ENCODE measurements at places on chromosomes 1 and 21.

DNA sequence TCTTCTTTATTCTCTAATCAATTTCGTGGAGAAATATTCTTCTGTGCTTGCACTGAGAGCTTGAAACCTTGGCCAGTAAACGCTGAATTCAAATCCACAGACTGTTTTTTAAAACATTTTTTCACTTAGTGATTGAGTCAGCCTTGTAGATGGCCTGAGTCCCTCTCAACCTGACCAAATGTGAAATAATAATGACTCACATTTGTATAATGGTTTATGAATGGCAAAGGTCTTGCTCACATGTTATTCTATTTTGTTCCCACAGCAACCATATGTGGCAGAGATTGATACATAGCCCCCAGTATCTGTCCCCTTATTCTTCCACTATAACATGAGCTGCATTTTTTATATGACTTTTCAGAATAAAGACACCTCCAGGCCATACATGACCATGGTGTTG, 47.8 kb upstream of the CCDC190 start:
- no peak for DNase-seq
- H3K27ac ChIP-seq = no peak overlapping the region
- H3K27me3 ChIP-seq = no peaks in the 10 kb centered on the region
- H3K4me3 ChIP-seq = no peak overlapping the region
- no peaks in the 10 kb centered on the region for H3K36me3 ChIP-seq

DNA sequence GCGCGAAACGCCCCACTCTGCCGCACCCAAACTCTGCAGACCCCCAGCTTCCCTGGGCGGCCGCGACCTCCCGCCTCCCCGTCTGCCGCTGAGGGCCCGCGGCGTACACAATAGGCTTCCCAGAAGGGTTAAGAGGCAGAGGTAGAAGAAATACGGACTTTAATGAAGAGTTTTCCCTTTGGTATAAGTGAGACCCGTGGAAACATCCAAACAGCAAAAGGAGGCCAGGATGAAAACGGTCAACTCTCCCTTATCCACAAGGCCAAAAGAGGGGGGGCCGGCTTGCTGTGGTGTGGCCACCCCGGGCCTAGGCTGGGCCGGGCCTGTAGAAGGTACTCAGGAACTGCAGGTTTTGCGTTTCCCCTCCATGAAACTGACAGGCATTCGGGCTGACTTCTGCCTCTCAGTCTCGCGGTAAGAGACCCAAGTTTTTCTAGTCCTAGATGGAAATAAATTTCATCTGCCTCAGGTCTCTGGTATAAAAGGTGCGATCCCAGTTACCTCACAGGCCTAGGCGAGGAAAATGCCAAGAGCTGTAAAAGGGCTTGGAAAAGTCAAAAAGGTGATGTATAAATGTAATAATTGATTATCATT, 671 bp upstream of the PYGO2 start:
- peak; percentile 40 for DNase-seq
- H3K27me3 ChIP-seq = no peaks in the 10 kb centered on the region
- peak overlapping the region; percentile 54 for H3K4me3 ChIP-seq
- peaks cover 12% of the 10 kb centered on the region for H3K36me3 ChIP-seq
- H3K27ac ChIP-seq = peak overlapping the region; percentile 96

- H3K36me3 ChIP-seq = no peaks in the 10 kb centered on the region
- no peak for DNase-seq
- H3K27me3 ChIP-seq = no peaks in the 10 kb centered on the region
- H3K4me1 ChIP-seq = no peaks in the 10 kb centered on the region
- H3K4me3 ChIP-seq = no peak overlapping the region
- H3K27ac ChIP-seq = no peak overlapping the region
These were observed 53.2 kb downstream of the NCAM2 start for GRCh38 chr21:21051109-21052055.

GRCh38 chr1:246800756-246801155, 76.5 kb downstream of the SCCPDH start:
- no peak for DNase-seq
- H3K4me1 ChIP-seq = no peaks in the 10 kb centered on the region
- H3K4me3 ChIP-seq = no peak overlapping the region
- H3K27me3 ChIP-seq = no peaks in the 10 kb centered on the region
- H3K36me3 ChIP-seq = no peaks in the 10 kb centered on the region

GRCh38 chr1:54158071-54158470, 5.3 kb upstream of the CDCP2 start:
- no peaks in the 10 kb centered on the region for H3K4me1 ChIP-seq
- no peaks in the 10 kb centered on the region for H3K27me3 ChIP-seq
- H3K4me3 ChIP-seq = no peak overlapping the region

DNA sequence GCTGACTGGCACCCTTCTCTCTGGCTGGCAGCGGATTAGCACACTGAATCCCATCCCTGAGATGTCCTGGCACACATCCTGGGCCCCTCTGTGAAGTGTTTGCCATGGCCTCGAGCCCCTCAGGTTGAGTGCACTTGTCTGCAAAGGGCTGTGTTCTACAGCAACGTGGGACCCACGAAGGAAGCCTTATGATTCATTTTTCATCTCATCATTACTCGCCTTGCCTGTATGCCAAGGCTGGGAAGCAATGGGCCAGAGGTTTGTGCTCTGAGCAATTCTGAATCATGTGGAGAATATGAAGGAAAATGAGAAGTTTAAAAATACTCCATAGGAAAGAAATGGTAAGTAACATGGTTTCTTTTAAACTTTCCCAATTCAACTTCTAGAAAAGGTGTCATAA, 124.8 kb upstream of the LMO4 start:
- no peak for DNase-seq
- no peak overlapping the region for H3K4me3 ChIP-seq
- H3K36me3 ChIP-seq = no peaks in the 10 kb centered on the region
- H3K4me1 ChIP-seq = no peaks in the 10 kb centered on the region
- H3K27me3 ChIP-seq = no peaks in the 10 kb centered on the region

DNA sequence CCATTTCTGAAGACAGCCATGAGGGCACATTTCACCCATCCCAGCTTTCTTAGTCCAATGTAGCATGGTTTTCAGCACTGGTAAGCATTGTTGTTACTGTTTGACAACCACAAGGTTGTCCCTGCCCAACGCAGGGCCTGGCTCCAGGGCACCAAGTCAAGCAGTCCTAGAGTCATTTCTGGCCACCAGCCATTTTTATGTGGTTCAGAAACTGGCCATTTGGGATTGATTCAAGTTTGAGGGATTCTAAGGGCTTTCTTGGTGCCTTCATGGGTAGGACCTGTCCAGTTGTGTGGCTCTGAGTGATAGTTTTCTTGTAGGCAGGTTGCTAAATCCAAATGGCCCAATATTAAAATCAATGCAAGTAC, 535.4 kb upstream of the USP24 start:
- H3K36me3 ChIP-seq = no peaks in the 10 kb centered on the region
- no peak overlapping the region for H3K4me3 ChIP-seq
- no peaks in the 10 kb centered on the region for H3K27me3 ChIP-seq
- H3K4me1 ChIP-seq = no peaks in the 10 kb centered on the region
